ENCODE measurements at places on chromosomes 5 and 9.

GRCh38 chr5:429453-430188, 13.4 kb upstream of the EXOC3 start:
- DNase-seq, result no peak

DNA sequence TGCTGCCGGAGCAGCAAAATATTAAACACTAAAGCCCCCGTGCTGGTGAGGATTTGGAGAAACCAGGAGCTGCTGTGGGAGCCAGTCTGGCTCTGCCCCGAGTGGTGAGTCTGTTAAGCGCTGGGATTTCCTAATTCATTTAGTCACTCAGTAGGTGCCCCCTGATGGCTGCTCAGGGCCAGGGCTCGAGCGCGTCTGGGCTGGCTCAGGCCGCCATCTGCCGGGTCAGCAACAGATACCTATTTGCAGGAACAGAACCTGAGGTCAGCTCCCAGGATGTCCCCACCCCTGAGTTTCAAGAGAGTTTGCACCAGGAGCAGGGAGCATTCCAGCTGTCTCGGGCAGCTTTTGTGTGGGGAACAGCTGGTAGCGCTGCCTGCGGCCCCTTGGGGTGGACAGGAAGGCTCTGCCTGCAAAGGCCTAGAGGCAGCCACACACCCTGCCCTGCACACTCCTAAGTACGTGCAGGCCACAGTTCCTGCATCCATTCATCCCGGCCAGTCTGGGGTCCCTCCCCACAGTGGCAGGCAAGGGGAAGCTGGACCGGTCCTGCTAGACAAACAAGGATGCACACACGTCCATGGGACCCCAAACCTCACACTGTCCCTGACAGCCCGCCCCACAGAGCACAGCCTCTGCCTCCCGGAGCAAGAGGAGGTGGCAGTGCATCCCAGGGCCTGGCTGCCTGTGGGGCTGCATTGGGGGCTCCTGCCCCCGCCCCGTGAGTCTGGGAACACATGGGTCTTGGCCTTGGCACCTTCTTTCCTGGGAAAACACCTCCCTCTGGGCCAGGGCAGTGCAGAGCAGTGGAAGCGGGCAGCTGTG, 83.7 kb downstream of the ADAMTS2 start:
- DNase-seq, result peak; percentile 59

- DNase-seq, result peak; percentile 86
These were observed 937 bp upstream of the HMGCR start for GRCh38 chr5:75335952-75336614.

DNA sequence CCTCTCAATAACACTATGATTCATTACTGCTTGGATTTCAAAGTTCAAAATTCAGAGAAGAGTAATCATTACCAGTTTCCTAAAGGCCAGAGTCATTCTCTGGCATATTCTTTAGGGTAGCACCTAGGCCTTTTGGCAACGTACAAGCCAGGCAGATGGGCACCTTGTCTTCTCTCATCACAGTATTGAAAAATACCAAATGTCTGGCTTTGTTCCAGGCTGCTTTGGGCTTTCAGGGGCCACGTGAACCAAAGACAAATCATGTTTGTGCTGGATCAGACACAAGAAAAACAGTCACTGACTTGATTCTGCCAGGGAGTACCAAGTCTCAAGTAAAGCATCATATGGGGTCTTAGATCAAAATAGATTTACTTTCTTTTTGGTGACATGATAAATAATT, 15.5 kb downstream of the MEGF9 start:
- DNase-seq, result no peak

DNA sequence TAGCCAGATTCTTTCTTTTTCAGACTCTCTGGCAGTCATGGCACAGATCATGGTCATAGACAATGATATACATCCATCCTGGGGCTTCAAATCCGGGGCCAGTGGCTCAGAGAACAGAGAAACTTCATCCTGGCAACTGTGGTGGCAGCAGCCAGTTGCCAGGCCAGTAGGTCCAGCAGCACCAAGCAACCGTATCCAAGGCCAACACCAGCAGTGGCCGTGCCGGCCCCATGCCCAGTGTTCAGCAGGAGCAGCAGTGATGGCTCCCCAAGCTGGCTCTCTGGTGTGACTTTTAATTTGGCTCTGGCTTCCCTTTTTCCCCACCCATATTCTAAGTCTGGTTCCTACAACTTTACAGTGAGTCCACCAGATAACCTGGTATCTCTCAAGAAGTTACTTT, 300.5 kb downstream of the DEPDC1B start:
- DNase-seq, result no peak

DNA sequence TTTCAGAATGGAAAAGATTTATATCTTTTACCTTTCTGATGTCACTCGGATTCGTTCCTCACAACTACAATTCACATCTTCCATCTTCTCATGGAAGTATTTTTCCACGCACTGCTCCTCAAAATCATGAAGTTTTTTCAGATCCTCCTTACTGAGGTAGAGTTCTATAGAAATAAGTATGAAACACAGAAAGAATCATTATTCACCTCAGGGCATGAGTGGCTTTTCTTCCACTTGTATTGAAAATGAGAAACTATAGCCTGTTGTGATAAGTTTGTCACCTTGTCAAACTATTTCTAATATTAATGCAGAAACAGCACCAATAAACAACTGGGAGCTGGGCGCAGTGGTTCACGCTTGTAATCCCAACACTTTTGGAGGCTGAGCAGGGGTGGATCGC, 116.0 kb downstream of the TRPM6 start:
- no peak for DNase-seq

DNA sequence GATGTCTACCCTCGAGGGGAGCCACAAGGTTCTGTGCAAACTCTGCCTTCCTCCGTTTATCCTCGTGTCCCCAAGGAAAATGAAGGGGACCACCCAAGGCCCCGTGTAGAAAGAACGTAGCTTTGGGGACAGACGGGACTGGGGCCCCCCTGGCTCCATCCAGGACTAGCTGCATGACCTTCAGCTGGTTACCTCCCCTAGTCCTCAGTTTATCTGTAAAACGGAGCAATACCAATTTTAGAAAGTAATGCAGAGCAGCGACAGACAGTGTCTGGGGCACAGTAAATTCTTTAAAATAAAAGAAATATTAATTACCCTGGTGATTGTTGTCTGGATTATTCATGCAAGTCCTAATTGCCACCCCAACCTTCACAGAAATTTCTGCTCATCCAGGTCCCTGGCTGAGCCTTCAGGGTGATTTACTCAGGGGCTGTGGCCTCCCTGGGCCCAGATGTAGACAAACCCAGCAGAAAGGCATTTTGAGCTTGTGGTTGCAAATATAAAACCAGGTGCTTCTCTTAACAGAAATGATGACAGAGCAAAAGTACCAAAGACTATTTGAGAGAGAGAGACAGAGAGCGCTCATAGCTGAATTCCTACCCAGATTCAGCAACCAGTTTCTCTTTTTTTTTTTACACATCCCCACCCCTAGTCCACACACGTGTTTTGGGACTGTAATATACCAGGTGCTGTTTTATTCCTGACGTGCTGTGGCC, 155.1 kb upstream of the SMIM23 start:
- no peak for DNase-seq

DNA sequence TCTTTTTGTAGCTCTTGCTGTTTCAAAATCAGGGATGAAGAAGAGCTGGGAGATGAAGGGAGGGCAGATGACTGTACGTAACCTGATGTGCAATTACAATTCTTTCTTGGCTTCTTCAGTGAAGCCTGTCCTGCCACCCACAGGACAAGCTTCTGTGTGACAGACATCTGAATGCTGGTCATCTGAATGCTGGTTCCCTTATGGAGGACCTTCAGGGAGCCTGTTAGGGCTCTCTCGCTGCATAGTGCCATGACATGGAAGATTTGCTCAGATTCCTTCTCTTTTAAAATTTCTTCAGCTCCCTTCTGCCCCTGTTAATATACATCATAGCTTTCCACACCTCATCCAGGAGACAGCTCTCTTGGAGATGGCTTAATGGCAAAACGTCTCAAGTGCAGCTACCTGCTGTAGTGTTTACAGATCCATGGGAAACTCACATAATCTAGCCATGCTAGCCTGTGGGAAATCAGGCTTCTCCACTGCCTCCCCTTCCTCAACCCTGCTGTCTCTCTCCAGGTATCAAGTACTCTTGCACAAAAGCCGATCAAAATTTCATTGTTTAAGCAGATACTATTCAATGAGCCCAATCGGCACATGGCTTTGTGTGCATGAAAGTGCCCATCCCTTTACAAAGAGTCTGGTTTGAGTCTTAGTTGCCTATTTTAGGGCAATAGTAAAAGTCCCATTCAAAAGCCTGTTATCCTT, 134.6 kb downstream of the RAB3C start:
- no peak for DNase-seq

DNA sequence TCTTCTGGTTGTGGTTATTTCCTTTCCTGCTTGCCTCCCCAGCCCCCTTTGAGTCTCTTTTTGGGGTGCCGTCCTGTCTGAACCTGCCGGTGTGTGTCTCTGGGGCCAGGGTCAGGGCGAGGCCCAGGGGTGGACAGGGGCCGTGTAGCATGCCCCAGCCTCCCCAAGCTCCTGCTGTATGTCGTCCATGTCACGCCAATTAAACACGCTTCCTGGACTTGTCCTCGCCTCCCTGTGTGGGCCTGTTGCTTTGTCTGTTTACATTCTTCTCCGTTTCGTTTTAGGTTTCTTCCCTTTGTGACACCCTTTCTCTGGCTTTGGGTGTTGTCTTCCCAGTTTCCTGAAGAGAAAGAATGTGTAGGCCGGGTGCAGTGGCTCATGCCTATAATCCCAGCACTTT, 28.5 kb upstream of the HMCN2 start:
- no peak for DNase-seq

- DNase-seq, result no peak
These were observed 238.2 kb downstream of the SLIT3 start for GRCh38 chr5:169062690-169063089.

All from ELR (cell line).